ENCODE measurements at places on chromosomes 7 and 10.
A peak's percentile ranks its signal among the peaks of the same experiment; 100 is the strongest.

DNA sequence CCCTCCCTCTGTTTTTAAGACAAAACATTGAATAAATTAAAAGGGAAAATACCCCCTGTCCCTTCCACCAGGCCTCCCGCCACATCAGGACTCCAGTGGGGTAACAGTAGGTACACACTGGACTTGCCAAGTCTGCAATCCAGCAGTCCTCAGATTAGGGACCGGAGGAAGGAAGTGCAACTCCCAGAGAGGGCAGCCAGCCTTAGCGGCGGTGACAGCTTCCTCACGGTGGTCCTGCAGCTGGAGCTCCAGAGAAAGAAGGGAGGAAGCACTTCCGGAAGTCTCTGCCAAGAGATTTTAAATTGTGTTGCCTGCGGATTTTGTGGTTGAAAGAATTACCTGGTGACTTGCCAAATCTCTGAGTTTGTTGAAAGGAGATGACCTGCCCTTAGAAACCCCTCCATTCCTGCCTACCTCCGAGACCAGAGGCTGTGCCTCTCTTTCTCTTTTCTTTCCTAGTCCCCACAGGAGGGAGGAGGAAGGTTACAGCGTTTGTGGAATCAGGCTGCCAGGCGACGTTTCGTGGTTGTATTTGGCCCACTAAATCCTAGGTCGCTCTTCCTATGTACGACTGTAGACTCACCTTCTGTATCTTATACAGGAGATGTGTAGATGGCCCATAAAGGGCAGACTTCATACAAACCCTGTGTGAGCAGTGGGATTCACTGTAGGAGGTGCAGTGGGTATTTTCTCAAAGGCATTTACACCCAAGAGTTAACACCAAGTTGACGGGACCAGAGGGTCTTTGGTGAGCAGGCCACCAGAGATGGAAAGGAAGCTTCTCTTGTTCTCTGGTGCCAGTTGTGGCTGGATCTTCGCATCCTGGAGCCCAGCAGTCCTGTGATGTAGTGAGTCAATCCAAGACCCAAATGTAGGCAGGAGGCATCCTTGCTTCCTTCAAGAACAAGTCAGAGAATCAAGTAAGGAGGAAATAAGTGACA lies 77.9 kb downstream of the INSIG1 start:
- DNase-seq = no peak

DNA sequence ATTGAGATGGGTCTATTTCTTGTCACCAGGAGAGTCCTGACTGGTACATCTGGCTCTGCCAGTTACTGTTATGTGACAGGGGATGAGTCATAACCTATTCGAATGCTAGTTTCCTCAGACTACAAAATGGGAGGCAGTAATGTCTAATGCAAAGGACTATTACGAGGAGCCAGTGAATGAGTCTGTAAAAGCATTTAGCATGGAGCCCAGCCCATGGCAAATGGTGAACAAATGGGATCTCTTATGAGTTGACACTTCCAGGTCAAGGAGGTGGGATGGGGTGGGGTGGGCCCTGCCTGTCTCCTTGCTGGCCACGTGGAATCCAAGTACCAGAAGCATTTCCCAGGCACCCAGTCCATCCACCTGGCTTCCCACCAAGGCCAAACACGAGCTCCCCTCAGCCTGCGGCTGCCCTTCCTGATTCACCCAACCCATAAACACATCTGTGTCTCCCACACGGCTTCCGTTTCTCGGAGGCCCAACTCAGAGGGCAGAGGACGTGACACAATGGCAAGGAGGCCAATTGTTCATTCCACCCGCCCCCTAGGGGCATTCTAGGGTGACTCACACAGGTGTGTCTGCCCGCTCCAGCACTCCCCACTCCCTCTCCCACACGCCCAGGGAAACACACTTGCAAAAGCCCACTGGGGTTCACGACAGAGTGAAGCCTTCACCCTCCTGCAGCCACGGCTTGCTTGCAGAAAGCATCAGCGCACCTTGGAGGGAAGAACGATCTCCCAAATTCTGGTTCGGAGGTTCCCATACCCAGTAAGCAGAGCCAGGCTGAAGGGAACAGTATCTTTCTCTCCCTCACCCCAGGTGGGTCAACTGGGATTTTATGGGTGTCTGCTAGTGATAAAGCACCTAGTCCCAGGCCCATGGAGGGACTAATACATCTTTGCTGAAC lies 109.8 kb downstream of the SH3PXD2A start:
- no peak for DNase-seq

GRCh38 chr10:101940916-101941315 lies 97.3 kb upstream of the KCNIP2 start:
- DNase-seq = no peak

GRCh38 chr10:46042527-46042926 lies 3.5 kb downstream of the MSMB start:
- DNase-seq = no peak

GRCh38 chr10:86264481-86265231 lies 101.9 kb downstream of the GRID1 start:
- DNase-seq = no peak

DNA sequence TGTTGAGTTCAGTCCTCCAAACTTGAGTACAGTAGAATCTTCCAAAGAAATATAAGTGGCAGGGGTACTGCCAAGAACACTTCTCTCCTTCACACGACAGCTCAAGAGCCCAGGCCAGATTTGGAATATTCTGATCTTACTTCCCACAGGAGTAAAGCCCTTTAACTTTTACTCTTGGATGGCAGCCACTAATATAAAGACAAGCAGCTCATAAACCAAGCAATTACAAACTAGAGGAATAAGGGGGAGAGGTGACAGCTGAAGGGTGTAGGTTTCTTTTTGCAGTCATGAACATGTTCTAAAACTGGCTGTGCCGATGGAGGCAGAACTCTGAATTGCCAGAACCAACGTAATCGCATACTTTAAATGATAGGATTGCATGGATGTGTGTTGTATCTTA lies 74.8 kb downstream of the SVIL start:
- no peak for DNase-seq

GRCh38 chr10:45575966-45576597 lies 96.5 kb downstream of the ZFAND4 start:
- no peak for DNase-seq

DNA sequence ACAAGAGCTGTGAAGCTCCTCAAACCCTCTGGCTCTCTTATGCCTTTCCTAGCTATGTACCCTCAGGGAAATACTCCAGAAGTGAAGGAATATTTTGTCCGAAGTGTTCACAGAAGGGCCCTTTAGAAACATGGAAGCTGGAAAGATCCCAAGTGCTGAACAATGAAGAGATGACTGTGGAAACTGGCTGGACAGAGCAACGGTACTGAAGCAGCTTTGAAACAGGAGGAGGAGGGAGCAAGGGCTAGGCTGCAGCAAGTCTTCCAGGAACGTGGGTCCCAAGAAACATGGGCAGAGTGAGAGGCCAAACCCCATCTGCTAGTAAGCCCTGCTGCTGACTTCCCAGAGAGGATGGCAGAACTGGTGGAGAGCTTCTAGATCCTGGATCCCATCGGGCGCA lies 3.0 kb upstream of the PSAP start:
- no peak for DNase-seq

DNA sequence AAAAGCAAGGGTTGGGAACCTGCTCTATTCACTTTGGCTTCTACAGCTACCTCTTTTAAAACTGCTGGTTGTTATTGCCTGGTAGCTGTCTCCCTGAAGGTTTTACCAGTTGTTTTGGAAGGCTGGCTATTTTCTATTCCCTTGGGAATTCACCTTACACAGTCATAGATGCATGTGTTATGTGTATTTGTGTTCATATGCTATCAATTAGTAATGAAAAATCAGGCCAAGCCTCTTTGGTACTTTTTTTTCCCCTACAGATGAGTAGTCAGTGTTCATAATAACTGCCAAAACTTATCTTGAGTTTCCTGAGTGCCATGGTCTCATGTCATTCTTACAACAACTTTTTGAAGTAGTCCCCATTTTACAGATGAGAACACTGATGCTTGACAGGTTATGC lies 738.0 kb upstream of the GALNT17 start:
- DNase-seq = no peak

DNA sequence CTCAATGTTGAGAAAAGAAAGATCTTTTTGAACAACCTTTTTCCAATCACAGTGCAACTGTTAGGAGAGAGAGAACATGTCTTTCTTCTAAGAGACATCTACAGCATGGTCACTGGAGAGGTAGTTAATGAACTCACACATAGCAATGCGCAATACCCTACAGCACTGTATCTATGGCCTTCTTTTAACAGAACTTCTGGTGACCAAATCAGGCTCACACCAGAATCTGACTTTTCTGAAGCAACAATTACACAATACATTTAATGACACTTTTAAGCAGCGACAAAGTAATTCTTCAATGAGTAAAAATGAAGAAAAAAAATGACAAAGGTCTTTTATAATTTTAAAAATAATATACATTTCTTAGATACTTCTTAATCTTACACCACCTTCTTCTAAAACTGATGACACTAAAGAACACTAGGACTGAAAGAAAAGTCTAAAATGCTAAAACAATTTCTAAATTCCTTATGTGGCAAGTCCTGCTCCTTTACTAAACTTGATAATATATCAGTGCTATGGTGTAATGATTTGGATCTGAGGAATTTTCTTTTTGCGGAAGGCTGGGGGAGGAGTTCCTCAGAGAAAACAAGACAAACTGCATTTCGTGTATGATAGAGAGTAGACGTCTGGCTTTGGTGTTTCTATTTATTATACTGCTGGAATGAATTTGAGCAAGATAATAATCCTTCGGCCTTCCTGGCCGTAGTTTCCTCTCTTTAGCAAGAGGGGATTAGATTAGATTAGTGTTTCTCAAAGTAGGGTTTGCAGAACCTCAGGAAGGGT lies 166.3 kb downstream of the ZNF438 start:
- peak; percentile 11 for DNase-seq

DNA sequence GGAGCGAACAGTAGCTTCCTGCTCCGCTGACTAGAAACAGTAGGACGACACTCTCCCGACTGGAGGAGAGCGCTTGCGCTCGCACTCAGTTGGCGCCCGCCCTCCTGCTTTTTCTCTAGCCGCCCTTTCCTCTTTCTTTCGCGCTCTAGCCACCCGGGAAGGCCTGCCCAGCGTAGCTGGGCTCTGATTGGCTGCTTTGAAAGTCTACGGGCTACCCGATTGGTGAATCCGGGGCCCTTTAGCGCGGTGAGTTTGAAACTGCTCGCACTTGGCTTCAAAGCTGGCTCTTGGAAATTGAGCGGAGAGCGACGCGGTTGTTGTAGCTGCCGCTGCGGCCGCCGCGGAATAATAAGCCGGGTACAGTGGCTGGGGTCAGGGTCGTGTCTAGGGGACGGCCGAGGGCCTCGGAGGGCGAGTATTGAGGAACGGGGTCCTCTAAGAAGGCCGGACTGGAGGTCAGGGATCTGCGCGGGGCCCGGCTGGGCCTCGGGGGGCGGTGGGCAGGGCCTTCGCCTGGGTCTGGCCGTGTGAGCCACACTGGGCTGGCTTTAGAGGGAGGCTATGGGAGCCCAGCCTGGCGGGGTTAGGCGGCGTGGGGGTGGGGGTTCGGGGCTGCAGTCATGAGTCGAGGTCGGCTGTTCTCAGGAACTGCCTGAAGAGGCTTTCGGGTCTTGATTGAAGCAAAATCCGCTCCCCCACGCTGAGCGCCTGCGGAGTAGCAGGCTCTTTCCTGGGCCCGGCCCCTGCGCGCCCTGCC lies at the start of gene CDK1:
TSS of gene CDK1 (plus strand) at position 265 of the 757 bp plus-strand sequence. CDS start 1,688 bp downstream, outside the sequence.
- DNase-seq = peak; percentile 99

All from fibroblast of skin of left quadriceps (primary cell).